Spleen (tissue), 13 donors: ENCODE measurements at places on chromosomes 5 and 9. TPM values are rescaled to one million over a fixed set of nuclear protein-coding genes. Genes with fewer than 3 reads are reported as not detected.

- DNase-seq = no peak
Measured at GRCh38 chr5:81183811-81184748, 49.0 kb upstream of the CKMT2 start.

SCGB3A2 gene
- total RNA-seq = not detected

DNA sequence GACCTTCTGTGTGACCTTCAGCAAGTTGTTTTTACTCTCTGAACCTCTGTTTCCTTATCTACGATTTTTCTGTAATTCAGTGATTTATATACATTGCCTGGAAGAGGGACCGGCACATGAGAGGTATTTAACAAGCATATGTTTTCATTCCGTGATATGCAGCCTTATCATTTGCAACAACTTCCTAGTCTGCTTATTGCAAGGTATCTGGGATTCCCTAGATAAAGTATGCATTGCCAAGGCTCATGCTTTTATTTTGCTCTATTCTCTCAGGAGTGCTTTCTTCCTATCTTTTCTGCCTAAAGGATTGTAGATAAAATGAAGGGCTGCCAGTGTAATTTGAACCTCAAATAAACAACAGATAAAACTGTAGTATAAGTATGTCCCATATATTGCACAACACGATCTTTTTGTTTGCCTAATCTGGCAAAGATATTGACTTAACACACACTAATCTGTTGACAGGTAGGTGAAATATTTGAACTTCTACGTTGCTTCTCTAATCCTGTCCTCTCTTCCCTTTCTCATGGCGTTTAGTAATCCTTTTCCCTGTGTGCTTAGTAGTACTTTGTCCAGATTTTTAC is 377.2 kb upstream of the TNC start:
- no peak for DNase-seq

DNA sequence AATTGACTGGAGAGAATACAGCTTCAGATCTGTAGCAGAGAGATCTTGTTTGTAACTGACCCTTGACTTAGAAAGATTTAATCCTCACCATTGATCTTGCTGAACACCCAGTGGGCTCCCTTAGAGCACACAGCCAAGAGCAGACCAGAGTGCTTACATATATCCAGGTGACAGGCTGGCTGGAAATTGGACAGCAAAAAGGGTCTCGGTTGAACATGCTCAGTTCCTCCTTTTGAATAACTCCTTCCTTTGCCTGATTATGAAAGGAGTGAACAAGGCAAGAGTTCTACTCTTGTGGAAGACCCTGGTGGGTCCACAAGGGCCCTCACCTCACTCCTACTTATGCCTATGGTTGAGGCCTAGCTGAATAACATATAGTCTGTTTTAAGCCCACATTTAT is 134.2 kb upstream of the LHFPL2 start:
- DNase-seq = no peak

GRCh38 chr5:135379046-135379654 is 19.9 kb downstream of the MACROH2A1 start:
- no peak for DNase-seq

GRCh38 chr5:134489227-134489944 is 36.1 kb upstream of the JADE2 start:
- peak; percentile 23 for DNase-seq

PALM2AKAP2 gene
- total RNA-seq = not detected

CKMT2 gene
- 3.0 TPM for total RNA-seq
